ENCODE measurements at places on chromosomes 7 and 10.

- no peak overlapping the region for H3K27ac ChIP-seq
- no peaks in the 10 kb centered on the region for H3K36me3 ChIP-seq
- no peak overlapping the region for H3K4me3 ChIP-seq
- no peaks in the 10 kb centered on the region for H3K4me1 ChIP-seq
- DNase-seq: no peak
Measured at GRCh38 chr7:37149051-37149772, 299.5 kb downstream of the ELMO1 start.

DNA sequence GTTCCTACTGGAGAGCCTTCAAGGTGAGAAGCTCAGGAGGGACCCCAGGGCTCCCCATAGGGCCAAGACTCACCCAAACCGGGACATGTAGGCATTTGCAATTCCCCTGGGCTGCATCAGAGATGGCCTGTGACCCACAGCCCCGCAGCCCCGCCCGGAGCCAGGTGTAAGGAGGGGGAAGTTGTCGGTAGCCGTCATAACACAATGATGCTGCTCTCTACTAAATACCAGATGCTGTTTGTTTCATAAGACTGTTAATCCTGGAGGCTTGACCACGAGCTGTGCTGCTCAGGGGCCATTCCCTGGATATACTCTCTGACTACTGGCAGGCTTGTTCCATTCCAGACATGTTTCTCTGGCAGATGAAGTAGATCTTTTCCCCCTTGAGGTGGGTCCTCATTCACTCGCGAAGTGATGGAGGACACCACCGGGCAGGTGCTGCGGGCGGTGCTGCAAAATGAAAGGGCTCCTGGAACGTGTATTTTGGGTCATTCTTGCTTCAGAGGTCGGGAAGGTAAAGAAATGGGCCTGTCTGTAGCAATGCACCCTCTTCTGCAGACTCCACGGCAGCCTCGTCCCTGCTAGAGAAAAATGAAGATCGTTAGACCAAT lies 61.1 kb downstream of the MKI67 start:
- H3K4me3 ChIP-seq: no peak overlapping the region
- peaks cover 31% of the 10 kb centered on the region for H3K4me1 ChIP-seq
- peaks cover 69% of the 10 kb centered on the region for H3K36me3 ChIP-seq
- no peaks in the 10 kb centered on the region for H3K27me3 ChIP-seq
- no peak overlapping the region for H3K27ac ChIP-seq

- H3K4me1 ChIP-seq: peaks cover 4% of the 10 kb centered on the region
- no peak overlapping the region for H3K27ac ChIP-seq
- no peaks in the 10 kb centered on the region for H3K27me3 ChIP-seq
- peak; percentile 54 for DNase-seq
Measured at GRCh38 chr7:98420966-98421612, 20.2 kb upstream of the BAIAP2L1 start.

- H3K4me3 ChIP-seq: no peak overlapping the region
- no peak for DNase-seq
- H3K27me3 ChIP-seq: no peaks in the 10 kb centered on the region
Measured at GRCh38 chr10:14918964-14919363, 34.9 kb downstream of the DCLRE1C start.

- no peaks in the 10 kb centered on the region for H3K27me3 ChIP-seq
- no peaks in the 10 kb centered on the region for H3K4me1 ChIP-seq
- H3K36me3 ChIP-seq: no peaks in the 10 kb centered on the region
Measured at GRCh38 chr10:3364768-3365480, 192.3 kb upstream of the PITRM1 start.

- H3K4me1 ChIP-seq: peaks cover 4% of the 10 kb centered on the region
- no peaks in the 10 kb centered on the region for H3K27me3 ChIP-seq
- no peaks in the 10 kb centered on the region for H3K36me3 ChIP-seq
- H3K27ac ChIP-seq: no peak overlapping the region
- DNase-seq: no peak
- no peak overlapping the region for H3K4me3 ChIP-seq
Measured at GRCh38 chr10:34180749-34181148, 634.3 kb downstream of the PARD3 start.

DNA sequence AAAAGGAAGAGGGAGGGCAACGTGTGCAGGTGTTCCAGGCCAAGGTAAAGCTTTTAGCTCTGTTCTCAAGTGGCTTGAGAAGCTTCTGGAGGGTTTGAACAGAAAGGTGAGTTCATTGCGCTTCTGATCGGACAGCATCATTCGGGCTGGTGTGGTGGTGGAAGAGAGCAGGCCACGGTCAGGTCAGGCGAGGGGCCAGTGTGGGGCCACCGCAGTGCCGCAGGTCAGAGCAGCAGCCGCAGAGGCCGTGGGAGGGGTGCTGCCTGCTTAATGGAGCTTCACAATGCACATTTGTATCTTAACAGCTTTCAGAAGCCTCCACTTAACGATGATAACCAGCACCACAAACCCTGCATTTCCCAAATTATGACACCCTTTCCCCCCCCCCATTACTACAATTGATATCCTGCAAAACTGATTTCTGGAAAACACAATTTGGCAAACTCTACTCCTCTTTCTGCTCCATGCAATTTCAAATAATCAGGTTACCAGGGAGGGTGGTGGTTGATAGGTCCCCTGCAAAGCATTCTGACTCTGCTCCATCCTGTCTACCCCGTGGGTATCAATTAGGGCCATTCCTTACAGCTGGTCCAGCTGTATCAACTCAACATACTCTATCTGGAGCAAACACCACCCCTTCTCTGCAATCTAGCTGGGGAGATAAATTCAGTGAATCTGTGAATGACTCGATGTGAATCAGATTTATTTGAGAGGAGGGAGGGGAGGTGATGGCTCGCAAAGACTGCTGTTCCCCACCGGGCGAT lies 162.9 kb downstream of the ACTR3B start:
- H3K27ac ChIP-seq: no peak overlapping the region
- no peaks in the 10 kb centered on the region for H3K36me3 ChIP-seq
- peaks cover 25% of the 10 kb centered on the region for H3K4me1 ChIP-seq
- no peak for DNase-seq

DNA sequence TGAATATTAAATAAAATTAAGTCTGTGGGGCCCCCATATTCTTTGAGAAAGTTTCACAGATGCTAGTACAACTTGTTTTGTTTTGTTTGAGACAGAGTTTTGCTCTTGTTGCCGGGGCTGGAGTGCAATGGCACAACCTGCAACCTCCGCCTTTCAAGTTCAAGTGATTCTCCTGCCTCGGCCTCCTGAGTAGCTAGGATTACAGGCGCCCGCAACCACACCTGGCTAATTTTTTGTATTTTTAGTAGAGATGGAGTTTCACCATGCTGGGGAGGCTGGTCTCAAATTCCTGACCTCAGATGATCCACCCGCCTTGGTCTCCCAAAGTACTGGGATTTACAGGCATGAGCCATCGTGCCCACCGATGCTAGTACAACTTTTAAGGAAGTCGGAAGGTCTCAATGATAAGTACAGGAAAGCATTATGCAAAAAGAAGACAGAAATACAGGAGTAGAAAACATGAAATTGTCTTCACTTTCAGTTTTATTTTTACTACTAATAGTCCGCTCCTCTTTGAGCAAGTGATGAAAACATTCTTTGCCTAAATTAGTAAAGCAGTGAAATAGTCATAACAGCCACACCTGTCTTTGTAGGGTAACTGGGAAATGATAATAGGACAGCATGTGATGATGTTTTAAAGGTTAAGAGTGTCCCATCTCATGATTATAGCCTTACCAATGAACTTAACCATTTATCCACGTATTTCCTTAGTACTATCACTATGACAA lies 147.5 kb downstream of the SEMA3D start:
- H3K4me1 ChIP-seq: no peaks in the 10 kb centered on the region
- no peak for DNase-seq
- no peaks in the 10 kb centered on the region for H3K36me3 ChIP-seq
- H3K4me3 ChIP-seq: no peak overlapping the region
- no peak overlapping the region for H3K27ac ChIP-seq

- H3K4me1 ChIP-seq: no peaks in the 10 kb centered on the region
- DNase-seq: no peak
- no peak overlapping the region for H3K4me3 ChIP-seq
- H3K27ac ChIP-seq: no peak overlapping the region
- peaks cover 2% of the 10 kb centered on the region for H3K36me3 ChIP-seq
Measured at GRCh38 chr7:48046458-48046857, 11.1 kb downstream of the C7orf57 start.

- no peaks in the 10 kb centered on the region for H3K36me3 ChIP-seq
- no peak overlapping the region for H3K27ac ChIP-seq
- no peak for DNase-seq
- H3K27me3 ChIP-seq: no peaks in the 10 kb centered on the region
- peaks cover 10% of the 10 kb centered on the region for H3K4me1 ChIP-seq
- H3K4me3 ChIP-seq: no peak overlapping the region
Measured at GRCh38 chr7:127911968-127912511, 119.2 kb downstream of the LRRC4 start.

DNA sequence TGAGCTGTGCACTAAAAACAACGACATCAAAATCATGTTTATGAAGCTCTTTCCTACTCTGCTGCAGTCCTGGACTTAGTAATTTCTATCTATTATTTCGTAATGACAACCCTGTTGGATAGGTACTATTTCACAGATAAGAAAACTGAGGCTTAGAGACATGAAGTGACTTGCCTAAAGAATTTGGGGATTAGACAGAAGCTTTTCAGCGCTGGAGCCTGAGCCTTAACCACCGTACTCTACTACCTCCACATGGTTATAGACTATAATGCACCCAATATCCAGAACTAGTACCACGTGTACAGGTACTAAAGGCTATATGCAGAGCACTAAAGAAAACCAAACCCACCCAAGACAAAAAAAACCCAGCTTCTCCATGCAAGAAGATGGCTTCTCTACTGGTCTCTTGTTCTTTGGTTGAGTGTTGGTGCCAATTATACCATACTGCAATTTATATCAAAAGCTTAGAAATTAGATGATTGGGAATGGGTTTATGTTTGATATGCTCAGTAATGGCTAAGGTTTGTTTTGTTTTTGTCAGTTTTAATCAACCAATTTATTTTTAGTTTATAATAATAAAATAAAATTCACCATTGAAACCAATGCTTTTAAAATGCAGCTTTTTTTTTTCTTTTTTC lies 6.5 kb upstream of the SNX10 start:
- no peaks in the 10 kb centered on the region for H3K36me3 ChIP-seq
- no peak overlapping the region for H3K4me3 ChIP-seq
- no peaks in the 10 kb centered on the region for H3K4me1 ChIP-seq
- H3K27me3 ChIP-seq: no peaks in the 10 kb centered on the region

GRCh38 chr7:130324306-130324943 lies 20.2 kb upstream of the CPA5 start:
- H3K4me3 ChIP-seq: no peak overlapping the region
- H3K27ac ChIP-seq: no peak overlapping the region
- no peaks in the 10 kb centered on the region for H3K36me3 ChIP-seq
- H3K27me3 ChIP-seq: no peaks in the 10 kb centered on the region
- DNase-seq: peak; percentile 84

- no peaks in the 10 kb centered on the region for H3K36me3 ChIP-seq
- H3K27me3 ChIP-seq: no peaks in the 10 kb centered on the region
- no peak overlapping the region for H3K27ac ChIP-seq
- DNase-seq: peak; percentile 67
- H3K4me3 ChIP-seq: no peak overlapping the region
Measured at GRCh38 chr10:50653142-50653541, 29.4 kb upstream of the SGMS1 start.

DNA sequence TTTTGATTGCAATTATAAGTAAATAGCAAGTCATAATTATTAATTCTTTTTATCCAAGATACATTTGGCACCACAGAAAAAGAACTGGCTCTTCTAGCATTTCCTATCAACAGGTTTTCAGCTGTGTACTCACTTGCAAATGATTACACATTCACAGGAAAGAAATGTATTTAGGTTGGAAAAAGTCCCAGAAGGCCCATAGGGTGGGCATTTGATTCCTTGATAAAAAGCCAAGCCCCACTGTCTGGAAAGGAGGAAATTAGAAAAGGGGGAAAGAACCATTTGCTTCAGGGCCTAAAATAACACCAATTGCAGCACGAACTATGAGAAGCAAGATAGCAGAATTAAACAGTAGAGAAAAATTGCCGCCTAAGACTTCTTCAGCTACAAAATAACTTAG lies 80.8 kb upstream of the COL1A2 start:
- no peaks in the 10 kb centered on the region for H3K4me1 ChIP-seq
- H3K4me3 ChIP-seq: no peak overlapping the region
- H3K36me3 ChIP-seq: no peaks in the 10 kb centered on the region
- no peaks in the 10 kb centered on the region for H3K27me3 ChIP-seq
- DNase-seq: no peak
- H3K27ac ChIP-seq: peak overlapping the region; percentile 31

DNA sequence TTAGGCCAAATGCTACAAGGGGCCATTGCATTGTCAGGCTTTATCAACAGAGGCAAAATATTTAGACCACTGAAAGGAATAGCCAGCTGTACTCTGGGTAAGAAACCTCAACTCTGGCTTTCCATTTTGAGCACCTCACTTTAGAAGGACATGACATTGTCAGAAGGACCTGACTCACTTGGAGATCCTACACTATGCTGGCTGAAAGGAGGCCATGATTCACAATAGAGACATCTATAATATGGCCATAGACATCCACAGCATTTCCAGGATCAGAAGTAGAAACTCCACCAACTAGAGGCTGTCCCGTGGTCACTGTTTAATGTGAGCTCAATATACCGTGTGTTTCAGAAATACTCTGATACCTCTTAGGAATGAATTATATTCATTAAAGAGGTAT lies 140.9 kb downstream of the BTAF1 start:
- no peak overlapping the region for H3K27ac ChIP-seq
- no peak for DNase-seq
- H3K27me3 ChIP-seq: no peaks in the 10 kb centered on the region
- H3K4me3 ChIP-seq: no peak overlapping the region
- H3K4me1 ChIP-seq: no peaks in the 10 kb centered on the region

DNA sequence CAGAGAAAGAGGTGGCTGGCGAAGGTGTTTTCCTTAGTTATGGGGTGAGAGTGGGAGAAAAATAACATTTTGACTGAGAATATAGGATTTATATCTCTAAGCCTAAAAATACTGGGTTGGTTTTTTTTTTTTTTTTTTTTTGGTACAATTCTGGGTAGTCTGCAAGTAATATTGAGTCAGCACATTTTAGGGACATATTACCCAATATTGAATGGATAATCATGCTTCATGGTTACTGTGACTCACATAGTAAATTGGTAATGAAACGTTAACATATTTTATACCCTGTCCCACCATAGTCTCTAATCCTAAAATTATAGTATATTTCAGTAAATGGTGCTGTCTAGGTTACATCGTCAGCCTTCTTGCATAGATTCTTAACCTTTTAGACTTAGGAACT lies 91.4 kb downstream of the TPST1 start:
- no peaks in the 10 kb centered on the region for H3K4me1 ChIP-seq
- no peak overlapping the region for H3K27ac ChIP-seq
- no peak for DNase-seq
- H3K27me3 ChIP-seq: no peaks in the 10 kb centered on the region
- H3K4me3 ChIP-seq: no peak overlapping the region

DNA sequence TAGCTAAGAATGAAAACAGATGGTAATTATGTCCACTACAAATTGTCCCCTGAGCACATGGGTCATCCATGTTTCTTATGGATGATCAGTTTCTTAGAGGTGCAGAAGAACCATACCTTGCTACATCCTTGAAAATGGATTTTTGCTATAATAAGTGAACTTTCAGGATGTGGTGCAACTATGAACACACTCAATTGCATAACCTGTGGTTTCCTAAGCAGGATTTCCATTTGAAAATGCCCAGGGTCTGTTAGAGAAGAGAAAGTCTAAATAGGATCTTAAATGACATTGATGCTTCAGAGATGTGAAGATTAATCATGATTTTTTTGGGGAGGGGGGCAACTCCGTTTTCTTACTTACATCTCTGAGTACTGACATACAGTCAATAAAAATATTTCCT lies 39.6 kb upstream of the CACNB2 start:
- no peaks in the 10 kb centered on the region for H3K27me3 ChIP-seq
- no peaks in the 10 kb centered on the region for H3K4me1 ChIP-seq
- H3K4me3 ChIP-seq: no peak overlapping the region
- H3K27ac ChIP-seq: no peak overlapping the region
- no peaks in the 10 kb centered on the region for H3K36me3 ChIP-seq

GRCh38 chr10:111784436-111784835 lies 399.1 kb downstream of the GPAM start:
- no peak overlapping the region for H3K27ac ChIP-seq
- H3K27me3 ChIP-seq: no peaks in the 10 kb centered on the region
- no peaks in the 10 kb centered on the region for H3K36me3 ChIP-seq
